Substantia nigra (tissue), 51 donors: ENCODE measurements at places on chromosomes 5 and 9.

DNA sequence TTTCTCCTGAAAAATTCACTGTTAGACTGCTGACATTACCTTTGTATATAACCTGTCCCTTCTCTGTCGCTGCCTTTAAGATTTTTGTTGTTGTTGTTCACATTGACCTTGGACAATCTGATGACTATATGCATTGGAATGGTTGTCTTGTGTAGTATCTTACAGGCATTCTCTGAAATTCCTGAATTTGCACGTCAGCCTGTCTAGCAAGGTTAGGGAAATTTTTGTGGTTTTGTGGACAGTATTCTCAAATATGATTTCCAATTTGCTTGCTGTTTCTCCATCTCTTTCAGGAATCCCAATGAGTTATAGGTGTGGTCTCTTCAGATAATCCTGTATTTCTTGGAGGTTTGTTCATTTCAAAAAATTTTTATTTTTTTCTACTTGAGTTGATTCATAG is 140.8 kb downstream of the PRR16 start:
- no peak for DNase-seq

DNA sequence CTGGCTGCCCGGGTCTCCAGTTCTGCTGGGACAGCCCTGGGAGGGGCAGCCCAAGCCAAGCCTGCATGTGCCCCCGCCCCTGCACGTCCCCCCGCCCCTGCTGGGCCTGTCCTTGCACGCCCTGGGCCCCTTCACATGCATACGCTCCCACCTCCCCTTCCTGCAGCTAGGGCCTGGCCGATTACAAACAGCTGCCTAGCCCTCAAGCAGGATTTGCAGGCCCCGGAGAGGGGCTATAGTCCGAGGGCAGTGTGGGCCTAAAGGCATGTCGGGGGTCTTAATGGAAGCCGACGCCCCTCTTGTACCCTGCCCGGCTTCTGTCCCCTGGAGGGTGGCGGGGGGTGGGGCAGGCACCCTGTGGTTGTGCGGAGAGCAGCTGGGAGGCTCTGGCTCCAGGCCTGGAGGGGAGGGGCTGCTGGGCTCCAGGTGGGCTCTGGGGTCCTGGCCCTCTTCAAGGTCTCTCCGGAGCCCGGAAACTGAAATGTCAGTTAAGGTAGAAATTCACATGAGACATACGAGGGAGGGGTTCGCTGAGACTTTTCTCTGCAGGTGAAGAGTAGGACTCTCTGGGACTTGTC is 16.9 kb downstream of the COL5A1 start:
- no peak for DNase-seq

DNA sequence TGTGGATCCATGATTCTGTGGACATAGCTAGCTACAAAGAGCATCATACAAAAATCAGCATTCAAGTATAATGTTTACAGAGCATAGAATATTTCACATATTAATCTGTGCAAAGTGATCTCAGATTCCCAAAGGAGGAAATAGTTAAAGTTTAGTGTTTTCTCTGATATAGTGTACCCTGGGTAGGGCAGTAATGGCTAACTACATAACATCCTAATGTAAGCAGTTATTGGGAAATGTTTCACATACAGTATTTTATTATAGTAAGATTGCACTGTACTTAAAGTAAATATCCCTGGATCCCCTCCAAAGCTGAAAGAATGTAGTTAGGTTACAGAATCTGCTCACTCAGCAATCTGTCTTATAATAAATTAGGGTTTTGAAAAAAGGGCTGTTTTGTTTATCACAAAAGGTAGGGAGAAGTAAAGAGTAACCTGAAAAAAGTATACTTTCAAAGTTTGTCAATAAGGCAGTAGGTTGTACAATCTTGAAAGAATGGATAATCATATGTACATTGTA is 52.5 kb upstream of the SMARCA2 start:
- DNase-seq = no peak

- no peak for DNase-seq
These were observed 4.3 kb downstream of the TMEFF1 start for GRCh38 chr9:100477241-100477640.

GRCh38 chr9:94728719-94729118 is 2.2 kb downstream of the AOPEP start:
- DNase-seq = no peak

DNA sequence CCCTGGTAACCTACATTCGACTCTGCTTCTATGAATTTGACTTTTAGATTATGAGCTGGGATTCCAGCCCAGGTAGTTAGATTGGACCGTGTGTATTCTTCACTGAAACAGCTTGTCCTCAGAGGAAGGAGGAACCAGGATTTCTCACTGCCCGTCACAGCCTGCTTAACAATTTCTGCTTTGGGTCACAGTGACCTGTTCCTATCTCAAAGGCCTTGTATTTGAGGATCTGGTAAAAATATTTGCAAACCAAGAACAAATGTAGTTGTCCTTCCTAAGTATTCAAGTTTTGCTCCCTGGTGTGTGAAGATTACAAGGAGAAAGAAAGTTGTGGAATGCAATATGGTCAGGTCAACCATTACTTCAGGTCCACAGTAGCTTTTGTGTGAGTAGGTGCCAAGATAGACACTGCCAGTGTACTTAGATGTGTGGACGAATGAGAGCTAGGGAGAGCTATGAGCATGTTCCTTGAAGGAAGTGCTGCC is 55.1 kb downstream of the KIF4B start:
- no peak for DNase-seq

DNA sequence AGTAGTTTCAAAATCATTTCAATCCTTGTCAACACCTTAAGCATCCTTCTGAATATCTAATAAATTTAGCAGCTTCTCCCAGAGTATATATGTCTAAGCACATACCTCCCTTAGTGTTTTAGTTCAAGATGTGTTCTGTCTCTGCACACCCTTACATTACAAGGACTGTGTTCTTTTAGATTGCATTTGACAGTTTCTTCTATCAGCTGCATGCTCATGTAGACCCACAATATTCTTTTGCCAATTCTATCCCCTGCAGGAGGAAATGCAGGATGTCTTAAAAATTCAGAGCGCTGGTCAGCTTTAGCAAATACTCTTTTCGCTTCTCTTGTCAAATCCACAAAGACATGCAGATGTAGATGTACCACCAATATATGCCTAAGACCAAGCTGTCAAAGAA is 145.8 kb upstream of the SLC30A5 start:
- DNase-seq = no peak
